ENCODE measurements at places on chromosomes 4 and X.

DNA sequence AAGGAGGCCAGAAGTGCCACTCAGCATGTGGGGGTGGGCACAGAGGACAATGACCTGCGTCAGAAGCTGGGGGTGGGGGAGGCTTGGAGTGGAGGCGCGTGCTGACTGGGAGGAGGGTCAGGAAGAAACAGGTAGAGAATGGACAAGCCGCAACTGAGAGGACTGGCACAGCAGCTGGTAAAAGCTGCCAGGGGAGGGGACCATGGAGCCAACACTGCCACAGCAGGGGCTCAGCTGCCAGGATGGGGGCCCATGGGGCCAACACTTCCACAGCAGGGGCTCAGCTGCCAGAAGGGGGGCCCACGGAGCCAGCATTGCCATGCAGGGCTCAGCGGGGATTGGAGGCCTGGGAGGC, 19.1 kb downstream of the RNF212 start:
- DNase-seq = no peak

DNA sequence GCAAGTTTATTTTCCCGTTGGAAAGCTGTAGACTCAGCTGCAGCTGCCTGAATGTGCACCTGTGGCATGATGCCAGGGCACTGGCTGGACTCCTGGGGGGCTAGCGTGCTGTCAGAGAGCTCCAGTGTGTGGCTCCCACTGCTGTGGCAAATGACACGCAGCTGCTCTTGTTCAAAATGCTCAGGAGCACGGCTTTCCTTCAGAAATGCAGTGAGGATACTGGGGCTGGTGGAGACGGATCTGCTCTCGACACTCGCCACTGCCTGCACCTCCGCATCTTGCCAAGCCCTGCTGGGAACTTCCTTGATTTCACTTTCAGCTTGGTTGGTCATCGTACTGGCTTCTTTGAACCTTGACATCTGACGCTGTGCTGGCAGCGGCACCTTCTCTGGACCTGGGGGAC, 58.7 kb downstream of the GPRIN3 start:
- no peak for DNase-seq

- no peak for DNase-seq
Measured at GRCh38 chr4:112288455-112288854, 2.8 kb upstream of the TIFA start.

- no peak for DNase-seq
Measured at GRCh38 chrX:42691196-42691595, 86.8 kb downstream of the PPP1R2C start.

GRCh38 chr4:89245459-89245858, 62.1 kb downstream of the GPRIN3 start:
- DNase-seq = no peak

DNA sequence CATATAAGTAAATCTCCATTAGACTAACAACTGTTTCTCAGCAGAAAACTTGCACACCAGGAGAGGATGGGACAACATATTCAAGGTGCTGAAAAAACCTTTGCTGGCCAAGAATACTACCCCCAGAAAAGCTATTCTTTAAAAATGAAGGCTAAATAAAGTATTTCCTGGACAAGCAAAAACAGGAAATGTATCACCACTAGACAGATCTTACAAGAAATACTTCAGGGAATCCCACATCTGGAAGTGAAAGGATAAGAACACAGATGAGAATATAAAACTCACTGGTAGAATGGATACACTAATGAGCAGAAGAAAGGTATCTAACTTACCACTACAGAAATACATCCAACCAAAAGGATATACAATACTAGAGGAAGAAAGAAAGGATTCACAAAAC, 27.0 kb upstream of the ADH1C start:
- DNase-seq = no peak

DNA sequence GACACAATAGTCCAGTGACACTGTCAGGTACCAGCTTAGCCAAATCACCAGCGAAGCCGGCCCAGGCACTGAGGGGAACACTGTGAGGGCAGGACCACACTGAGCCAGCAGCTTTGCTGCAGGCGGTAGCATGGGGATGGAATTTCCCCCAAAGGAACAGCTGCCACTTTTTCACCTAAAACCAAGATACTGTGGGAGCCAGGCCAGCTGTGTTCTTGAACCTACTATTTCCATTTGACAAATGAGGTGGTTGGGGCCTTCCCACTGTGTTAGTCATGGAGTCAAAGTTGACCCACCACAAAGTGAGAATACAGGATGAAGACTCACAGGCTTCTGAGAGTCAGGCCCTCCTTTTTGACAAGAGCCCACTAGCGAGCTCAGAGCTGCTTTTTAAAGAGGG, 70.7 kb upstream of the SH3RF1 start:
- DNase-seq = no peak

DNA sequence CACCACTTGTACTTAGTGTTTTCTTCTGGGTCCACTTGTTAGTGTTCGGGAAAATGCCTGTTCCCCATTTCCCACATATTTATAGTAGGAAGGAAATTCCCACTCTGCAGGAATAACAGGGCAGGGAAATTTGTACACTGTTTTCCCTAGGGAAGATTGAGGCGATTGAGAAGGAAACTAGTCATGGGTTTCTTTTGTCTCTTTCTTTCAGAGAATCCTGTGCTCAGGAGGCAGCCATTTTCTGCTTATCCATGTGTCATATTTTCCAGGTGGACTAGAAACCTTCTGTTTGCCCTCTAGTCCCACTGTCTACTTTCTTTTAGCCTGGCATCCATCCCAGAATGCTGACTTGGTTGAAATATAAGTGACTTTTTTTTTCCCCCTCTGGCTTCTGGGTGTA, 299.1 kb upstream of the ANKRD50 start:
- DNase-seq = no peak

DNA sequence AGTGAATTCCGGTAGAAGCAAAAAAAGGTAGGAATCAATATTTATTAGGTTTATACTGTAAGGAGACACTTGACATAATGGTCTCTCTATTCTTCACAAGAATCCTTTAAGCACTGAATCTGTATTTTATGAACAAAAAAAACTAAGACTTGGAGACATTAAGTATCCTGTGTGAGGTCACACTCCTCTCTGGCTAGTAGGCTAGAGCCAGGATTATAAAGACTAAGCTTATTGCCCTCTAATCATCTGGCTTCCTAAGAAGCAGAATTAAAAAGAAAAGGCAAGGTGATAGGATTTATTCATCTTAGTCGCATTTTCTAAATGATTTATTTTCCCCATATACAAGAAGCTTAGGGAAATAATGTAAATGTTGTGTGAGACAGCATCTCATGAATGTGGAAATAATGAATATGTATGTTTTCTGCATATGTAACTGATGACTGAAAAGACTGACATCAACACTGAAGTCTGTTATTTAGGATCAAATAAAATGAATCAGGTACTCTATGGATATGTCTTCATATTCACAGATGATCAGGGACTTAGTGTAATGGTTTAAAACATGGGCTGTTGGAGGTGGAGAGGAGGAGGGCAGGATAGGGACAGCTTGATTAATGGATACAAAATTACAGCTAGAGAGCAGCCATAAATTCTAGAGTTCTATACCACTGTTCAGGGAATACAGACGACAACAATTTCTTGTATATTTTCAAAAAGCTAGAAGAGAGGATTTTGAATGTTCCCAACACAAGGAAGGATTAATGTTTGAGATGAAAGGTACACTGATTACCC, 30.4 kb upstream of the PRKG2 start:
- DNase-seq = no peak

DNA sequence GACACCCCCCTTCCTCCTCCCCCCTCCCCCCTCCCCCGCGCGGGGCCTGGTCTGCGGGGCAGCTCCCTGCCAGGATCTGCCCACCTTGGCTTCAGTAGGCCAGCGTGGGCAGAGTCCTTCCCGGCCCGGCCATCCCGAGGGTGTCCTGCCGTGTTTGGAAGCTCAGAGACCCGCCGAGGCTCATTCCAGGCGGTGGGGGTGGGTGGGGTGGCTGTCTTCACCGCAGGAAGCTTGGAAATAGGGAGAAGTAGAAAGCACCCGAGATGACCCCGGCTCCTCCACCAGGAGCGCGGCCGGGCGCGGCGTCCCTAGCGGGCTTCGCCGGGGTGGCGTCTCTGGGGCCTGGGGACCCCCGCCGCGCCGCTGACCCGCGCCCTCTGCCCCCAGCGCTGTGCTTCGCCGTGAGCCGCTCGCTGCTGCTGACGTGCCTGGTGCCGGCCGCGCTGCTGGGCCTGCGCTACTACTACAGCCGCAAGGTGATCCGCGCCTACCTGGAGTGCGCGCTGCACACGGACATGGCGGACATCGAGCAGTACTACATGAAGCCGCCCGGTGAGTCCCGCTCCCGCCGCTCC, 1.6 kb downstream of the NAT8L start:
- DNase-seq = no peak

DNA sequence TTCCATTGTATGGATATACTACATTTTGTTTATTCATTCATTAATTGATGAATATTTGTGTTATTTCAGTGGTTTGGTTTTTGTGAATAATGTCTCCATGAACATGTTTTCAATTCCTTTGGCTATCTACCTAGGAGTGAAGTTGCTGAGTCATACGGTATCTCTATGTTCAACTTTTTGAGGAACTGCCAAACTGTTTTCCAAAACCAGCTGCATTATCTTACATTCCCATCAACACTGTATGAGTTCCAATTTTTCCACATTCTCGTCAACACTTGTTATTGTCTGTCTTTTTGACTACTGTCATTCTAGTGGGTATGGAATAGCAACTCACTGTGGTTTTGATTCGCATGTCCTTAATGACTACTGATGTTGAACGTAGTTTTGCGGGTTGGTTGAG, 388.6 kb upstream of the MAGEB2 start:
- DNase-seq = no peak

DNA sequence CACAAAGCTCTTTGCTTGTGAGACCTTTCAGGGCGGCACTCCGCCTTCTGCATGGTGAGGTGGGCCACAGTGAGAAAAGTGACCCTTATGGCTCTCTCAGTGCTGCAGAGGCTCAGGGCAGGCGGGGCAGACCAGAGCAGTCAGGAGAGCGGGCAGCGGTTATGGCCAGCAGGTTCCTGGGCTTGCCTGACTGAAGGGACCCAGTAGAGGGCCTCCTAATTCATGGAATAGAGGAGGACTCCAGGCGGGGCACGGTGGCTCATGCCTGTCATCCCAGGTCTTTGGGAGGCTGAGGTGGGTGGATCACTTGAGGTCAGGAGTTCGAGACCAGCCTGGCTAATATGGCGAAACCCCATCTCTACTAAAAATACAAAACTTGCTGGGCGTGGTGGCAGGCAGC, 91.4 kb downstream of the CLNK start:
- no peak for DNase-seq

- DNase-seq = no peak
Measured at GRCh38 chr4:183335369-183335940, 13.2 kb upstream of the CLDN24 start.

GRCh38 chrX:121308276-121308805, 260.9 kb downstream of the GLUD2 start:
- no peak for DNase-seq

GRCh38 chrX:120250522-120251271, at the start of gene ZBTB33:
TSS of gene ZBTB33 (plus strand) at chrX:120250812. CDS start at chrX:120253416, 2,604 bp downstream.
- DNase-seq = peak; percentile 41

- DNase-seq = no peak
Measured at GRCh38 chr4:40140196-40140595, 56.6 kb upstream of the RHOH start.

GRCh38 chrX:3699821-3700381, 13.5 kb downstream of the PRKX start:
- peak; percentile 1 for DNase-seq

- DNase-seq = no peak
Measured at GRCh38 chrX:56232221-56233082, at the start of gene KLF8. TSS of gene KLF8 (plus strand) at chrX:56232356. CDS start at chrX:56233335, 979 bp downstream.

DNA sequence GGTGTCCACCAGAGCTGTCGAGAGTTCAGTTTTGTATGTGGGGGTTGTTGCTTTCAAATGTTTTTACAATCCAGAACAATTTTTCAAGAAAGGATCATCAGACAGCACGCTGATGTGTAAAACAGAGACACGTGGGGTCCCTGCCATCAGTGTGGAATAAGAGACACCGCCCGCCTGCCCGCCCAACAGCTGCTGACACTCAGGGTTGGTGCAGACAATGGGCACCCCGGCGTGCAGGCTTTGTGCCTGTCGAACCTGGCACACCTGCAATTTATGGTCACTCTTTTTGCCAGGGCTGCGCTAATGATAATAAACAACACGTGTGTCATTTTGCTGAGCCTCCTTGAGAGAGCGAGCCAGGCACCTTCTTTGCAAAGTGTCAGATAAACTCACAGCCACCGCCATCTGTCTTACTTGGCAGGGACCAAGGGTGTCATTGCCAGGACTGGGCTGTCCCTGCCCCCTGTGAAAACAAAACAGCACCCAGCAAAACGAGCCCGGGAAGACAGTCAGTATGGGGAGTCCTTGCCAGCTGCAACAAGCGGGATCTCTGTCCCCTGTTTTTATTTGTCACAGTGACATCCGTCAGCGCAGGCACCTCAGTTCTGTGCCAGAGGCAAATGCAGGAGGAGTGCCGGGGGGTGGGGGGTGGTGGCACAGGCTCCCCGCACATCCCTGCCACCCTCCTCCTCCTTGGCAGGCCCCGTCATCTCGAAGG, 69.1 kb downstream of the PSAPL1 start:
- no peak for DNase-seq

GRCh38 chr4:106893903-106894302, 142.2 kb downstream of the DKK2 start:
- no peak for DNase-seq

DNA sequence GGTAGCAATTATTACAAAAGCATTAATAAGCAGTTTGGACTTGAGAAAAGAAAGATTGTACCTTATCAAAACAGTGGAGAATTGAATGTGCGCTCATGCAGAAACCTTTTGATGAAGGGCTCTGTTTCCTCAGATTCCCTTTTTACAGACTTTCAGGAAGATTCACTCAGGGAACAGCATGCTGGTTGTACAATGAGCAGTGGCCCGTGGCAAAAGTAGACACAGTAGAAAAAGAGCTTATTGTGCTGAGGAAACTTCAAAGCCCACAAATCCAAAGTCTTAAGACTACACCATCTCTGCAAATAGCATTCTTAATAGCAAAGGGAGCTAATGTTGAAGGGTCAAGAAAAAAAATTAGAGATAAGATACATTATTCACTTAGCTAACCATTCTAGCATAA, 858.9 kb downstream of the PDHA2 start:
- no peak for DNase-seq

DNA sequence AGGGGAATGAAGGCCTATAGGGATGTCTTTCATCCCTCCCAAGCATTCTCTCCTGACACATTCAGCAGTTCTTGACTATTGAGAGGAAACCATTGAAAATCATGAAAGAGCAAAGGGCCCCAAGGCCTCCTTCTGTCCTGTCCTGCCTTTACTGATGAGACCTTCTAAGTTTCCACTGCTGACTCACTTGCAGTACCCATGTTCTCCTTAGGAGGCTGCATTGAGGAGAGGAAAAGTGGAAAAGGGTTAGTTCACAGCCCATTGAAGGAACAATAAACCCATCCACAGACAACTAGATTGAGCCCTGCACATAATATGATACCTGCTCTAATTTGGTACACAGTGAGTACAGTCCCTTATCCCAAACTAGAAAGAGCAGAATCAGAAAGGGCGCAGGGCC, 115.1 kb upstream of the PNPLA4 start:
- no peak for DNase-seq

- DNase-seq = no peak
Measured at GRCh38 chr4:5710961-5711478, at the start of gene EVC. TSS of gene EVC (plus strand) at chr4:5711201. CDS start at chr4:5711381, 180 bp downstream.

DNA sequence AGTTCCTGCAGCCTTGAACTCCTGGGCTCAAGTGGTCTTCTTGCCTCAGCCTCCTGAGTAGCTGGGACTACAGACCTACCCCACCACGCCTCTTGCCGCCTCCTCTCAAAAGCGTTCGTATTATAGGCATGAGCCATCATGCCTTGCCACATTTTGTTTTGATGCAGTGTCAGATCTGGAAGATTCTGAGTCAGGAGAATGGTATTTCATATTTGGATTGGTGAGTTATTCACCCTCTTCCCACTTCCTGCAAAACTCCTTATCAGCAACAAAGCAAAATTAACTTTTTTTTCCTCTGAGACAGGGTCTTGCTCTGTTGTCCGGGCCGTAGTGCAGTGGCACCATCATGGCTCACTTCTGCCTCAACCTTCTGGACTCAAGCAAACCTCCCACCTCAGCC, 29.6 kb downstream of the REST start:
- no peak for DNase-seq

All from SIG-M5 (cell line).